ENCODE measurements at places on chromosomes 1 and 21. TPM values are rescaled to one million over a fixed set of nuclear protein-coding genes. Genes with fewer than 3 reads are reported as not detected.

DNA sequence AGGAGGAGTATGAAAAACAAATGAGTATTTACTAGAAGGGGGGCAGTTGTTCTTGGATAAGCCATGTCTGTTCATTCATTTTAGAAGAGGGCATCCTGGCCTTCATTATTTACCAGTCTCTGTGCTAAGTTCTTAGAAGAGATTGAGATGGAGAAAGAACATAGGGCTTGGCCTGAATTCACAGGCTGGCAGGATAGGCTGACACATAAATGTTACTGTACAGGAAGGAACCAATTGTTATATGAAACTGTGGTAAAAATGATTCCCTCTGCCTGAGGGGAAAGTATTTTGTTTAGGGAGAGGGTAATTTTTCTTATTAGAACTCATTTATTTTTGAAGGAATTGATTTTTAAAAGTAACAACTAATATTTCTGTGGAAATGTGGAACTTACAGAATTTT, 99.5 kb downstream of the MAN1A2 start:
- H3K27me3 ChIP-seq, result no peaks in the 10 kb centered on the region
- H3K4me1 ChIP-seq, result no peaks in the 10 kb centered on the region
- no peak for DNase-seq
- no peaks in the 10 kb centered on the region for H3K36me3 ChIP-seq

- H3K36me3 ChIP-seq, result no peaks in the 10 kb centered on the region
- H3K27ac ChIP-seq, result no peak overlapping the region
- H3K4me3 ChIP-seq, result no peak overlapping the region
- DNase-seq, result no peak
Measured at GRCh38 chr21:37631319-37632117, 264.9 kb downstream of the DYRK1A start.

GRCh38 chr1:154867064-154867825, 2.8 kb downstream of the KCNN3 start:
- peaks cover 2% of the 10 kb centered on the region for H3K27me3 ChIP-seq
- no peak overlapping the region for H3K27ac ChIP-seq
- H3K4me3 ChIP-seq, result no peak overlapping the region
- H3K36me3 ChIP-seq, result no peaks in the 10 kb centered on the region
- H3K4me1 ChIP-seq, result no peaks in the 10 kb centered on the region

DNA sequence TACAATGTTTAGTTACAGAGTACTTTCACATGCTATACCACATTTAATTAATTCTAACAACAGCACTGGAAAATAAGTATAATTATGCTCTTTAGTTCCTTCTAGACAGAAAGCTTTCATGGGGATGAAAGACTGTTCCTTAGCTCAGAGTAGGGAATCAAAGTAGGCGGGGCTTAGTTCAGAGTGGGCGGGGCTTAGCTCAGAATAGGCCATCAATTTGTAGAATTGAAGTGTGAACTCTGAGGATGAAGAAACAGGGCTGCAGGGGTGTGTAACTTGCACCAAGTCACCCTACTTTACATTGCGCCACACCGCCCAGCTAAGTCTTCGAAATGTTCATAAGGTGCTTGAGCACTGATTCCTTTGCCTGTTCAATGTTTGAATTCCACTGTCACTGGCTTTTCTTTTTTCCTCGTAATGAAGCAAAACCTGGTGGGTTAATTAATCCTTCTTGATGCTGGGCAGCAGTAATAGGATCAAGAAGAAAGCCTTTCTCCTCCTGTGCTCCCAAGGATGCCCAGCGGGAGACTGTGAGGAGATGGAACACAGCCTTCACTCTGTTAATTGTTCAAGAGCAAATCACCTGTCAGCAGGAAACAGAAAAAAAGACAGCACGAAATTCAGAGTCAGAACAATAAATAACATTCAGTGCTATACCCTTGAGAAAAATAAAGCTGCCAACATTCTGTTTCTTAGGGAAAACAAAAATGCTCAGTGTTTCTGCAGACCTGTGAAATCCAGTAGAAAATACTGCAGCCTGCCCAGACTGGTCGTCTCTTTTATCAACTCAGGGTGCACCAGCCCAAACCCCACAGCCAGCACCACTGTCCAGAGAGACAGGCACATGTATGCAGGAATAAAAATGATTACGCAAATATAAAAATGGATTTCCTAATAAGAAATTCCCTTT, 66.5 kb upstream of the CAMK1G start:
- no peak overlapping the region for H3K4me3 ChIP-seq
- DNase-seq, result no peak
- H3K36me3 ChIP-seq, result no peaks in the 10 kb centered on the region
- no peak overlapping the region for H3K27ac ChIP-seq
- H3K4me1 ChIP-seq, result no peaks in the 10 kb centered on the region
- H3K27me3 ChIP-seq, result no peaks in the 10 kb centered on the region

DNA sequence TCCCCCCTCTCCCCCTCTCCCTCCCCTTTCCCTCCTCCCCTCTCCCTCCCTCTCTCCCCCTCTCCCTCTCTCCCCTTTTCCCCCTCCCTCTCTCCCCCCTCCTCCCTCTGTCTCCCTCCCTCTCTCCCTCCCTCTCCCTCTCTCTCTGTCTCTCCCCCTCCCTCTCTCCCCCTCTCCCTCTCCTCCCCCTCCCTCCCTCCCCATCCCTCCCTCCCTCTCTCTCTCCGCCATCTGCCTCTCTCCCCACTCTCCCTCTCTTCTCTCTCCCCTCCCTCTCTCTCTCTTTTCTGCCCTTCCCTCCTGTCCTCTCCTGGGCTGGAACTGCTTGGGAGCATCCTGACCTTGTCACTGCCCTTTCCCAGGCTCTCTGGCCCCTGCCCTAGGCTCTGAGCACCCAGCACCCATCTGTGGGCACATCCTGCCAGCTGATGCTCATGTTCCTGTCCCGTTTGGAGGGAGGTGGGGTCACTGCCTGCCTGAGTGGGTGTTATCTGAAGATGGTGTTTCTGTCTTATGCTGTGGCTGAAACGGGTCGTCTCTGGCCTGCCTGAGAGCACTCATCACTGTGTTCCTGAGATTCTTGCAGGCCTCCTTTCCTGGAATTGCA, 10.8 kb downstream of the FTCD start:
- no peak overlapping the region for H3K4me3 ChIP-seq
- peaks cover 10% of the 10 kb centered on the region for H3K4me1 ChIP-seq
- H3K27ac ChIP-seq, result peak overlapping the region; percentile 59
- no peak for DNase-seq

DNA sequence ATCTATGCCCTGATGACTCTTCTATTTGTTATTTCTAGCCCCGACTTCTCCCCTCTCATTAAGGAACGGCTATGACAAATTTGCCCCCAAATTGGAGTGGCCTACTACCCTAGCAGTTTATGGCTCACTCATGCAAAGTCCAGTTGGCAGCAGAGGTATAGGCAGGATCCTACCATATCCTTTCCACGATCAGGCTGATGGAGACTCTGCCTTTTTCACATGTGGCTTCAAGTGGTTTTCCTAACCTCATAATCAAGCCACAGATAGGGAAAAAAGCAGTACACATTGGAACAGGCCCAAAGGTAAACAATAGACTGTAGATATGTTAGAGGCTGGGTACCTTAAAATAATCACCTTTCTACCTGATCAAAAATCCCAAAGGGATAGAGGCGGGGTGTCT, 292.5 kb downstream of the NCAM2 start:
- no peak overlapping the region for H3K4me3 ChIP-seq
- no peaks in the 10 kb centered on the region for H3K36me3 ChIP-seq
- H3K27me3 ChIP-seq, result no peaks in the 10 kb centered on the region
- no peak for DNase-seq
- no peak overlapping the region for H3K27ac ChIP-seq

- no peak for DNase-seq
- peaks cover 37% of the 10 kb centered on the region for H3K4me1 ChIP-seq
- H3K27me3 ChIP-seq, result no peaks in the 10 kb centered on the region
- H3K27ac ChIP-seq, result peak overlapping the region; percentile 46
- no peak overlapping the region for H3K4me3 ChIP-seq
Measured at GRCh38 chr1:26050248-26050640, 4.3 kb upstream of the SLC30A2 start.

DNA sequence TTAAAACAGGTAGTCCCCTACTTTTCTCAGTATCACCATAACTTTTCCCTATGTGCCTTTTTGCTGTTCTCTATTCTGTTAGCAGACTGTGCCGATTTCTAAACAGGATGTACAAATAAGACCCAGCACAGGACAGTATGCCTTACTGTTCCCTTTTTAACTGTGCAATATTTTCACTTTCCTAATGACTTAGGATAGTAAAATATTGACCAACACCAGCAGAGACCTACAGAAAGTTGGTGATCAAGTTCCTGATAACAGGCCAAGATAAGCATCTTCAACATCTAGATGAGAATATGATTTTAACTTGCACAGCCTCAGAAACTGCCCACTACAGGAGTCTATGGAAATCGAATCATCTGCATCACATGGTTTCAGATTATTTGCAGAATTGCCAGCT, 42.0 kb downstream of the ADSS2 start:
- H3K27ac ChIP-seq, result no peak overlapping the region
- no peak overlapping the region for H3K4me3 ChIP-seq
- H3K36me3 ChIP-seq, result no peaks in the 10 kb centered on the region
- no peak for DNase-seq
- H3K27me3 ChIP-seq, result no peaks in the 10 kb centered on the region

GRCh38 chr21:37200641-37201480, 66.3 kb downstream of the VPS26C start:
- H3K4me1 ChIP-seq, result no peaks in the 10 kb centered on the region
- H3K27ac ChIP-seq, result no peak overlapping the region
- no peaks in the 10 kb centered on the region for H3K27me3 ChIP-seq
- H3K4me3 ChIP-seq, result no peak overlapping the region
- peaks cover 3% of the 10 kb centered on the region for H3K36me3 ChIP-seq
- no peak for DNase-seq

The AMY2A gene
- not detected for total RNA-seq

The MROH7 gene
- total RNA-seq, result 0.30 TPM

The SIM2 gene
- 11.5 TPM for total RNA-seq

The AMY1B gene
- not detected for total RNA-seq

The SYF2 gene
- total RNA-seq, result 31.5 TPM

Measured in Caco-2 (cell line).